ENCODE measurements at places on chromosomes 2 and 18.

GRCh38 chr18:45165871-45166270 is 449.4 kb upstream of the SLC14A2 start:
- no peak for DNase-seq

GRCh38 chr18:57784034-57784800 is 18.9 kb downstream of the ATP8B1 start:
- no peak for DNase-seq

GRCh38 chr2:102251042-102251848 is 60.1 kb upstream of the IL1RL1 start:
- DNase-seq = no peak

DNA sequence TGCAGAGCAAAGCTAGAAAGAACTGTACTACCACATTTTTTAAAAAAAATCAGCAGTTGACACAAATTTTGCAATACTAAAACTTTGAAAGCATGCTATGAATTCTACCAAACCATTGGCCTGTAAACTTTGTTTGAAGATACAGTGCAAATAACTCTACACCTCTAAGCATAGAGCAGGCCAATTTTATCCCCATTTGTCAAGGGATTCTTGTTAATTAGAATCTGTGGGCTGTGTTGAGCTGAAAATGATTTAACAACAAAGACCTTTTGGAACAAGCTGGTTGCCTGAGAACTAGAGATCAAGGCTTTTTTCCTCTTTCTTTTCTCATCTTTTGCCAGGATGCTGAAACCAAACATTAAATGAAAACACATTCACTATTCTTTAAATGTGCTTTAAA is 886.0 kb upstream of the CDH2 start:
- DNase-seq = no peak

DNA sequence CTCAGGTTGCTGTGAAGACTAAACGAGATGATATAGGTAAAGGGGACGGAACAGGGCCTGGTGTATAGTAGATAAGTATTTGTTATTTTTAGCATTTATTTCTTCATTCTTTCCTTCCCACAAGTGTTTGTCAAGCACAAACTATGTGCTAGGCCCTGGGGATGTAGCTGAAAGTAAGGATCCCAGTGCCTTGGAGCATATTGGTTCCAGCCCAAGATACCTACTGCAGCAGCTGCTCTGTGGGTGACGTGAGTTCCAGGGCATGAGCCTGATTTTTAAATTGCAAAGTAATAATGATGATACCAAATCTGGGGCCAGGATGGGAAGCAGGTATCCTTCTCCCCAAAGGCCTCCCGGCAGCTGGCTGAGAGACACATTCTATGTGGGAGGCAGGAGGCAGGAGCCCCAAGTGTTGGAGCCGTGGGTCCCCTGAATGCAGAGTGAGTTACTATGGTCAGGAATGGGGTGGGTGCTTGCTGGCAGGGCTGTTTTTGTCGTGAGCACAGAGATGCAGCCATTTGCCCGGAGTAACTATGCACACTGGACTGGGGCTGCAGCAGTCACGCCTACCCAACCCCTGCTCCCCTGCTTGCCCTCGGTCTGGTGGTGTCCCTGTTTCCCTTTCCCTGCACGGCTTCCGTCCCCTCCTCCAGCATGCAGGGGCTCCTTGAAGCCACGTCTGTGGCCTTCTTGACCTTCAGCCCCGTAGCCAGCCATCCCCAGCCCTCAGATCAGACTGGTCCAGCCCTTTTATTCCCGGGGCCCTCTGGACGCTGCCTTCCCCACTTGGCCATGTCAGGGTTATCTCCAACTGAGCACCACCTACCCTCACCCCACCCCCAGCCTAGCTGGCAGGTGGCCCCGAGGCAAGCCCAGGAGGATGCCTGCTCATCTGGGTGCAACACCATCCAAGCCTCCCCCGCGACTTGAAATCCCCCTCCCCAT is 52.4 kb downstream of the INHBB start:
- DNase-seq = no peak

- no peak for DNase-seq
These were observed 11.1 kb downstream of the CAVIN2 start for GRCh38 chr2:191835539-191836350.

- no peak for DNase-seq
These were observed 246.0 kb upstream of the CXCR4 start for GRCh38 chr2:136363900-136364299.

- no peak for DNase-seq
These were observed 1508.0 kb upstream of the NXPH2 start for GRCh38 chr2:140288213-140288612.

DNA sequence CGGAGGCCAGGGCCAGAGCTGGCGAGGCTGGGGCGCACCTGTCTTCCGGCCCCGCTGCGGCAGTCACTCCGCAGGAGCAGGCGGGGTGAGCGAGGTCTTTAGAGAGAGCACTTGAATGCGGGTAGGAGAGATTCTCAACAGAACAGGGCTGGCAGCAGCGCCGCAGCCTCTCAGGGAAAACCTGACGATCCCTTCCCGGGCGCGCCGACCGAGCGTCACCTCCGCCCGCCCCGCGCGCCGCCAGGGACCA is 526 bp downstream of the PRKRA start:
- no peak for DNase-seq

GRCh38 chr2:60071490-60071831 is 482.0 kb downstream of the BCL11A start:
- DNase-seq = no peak

- DNase-seq = no peak
These were observed 944.9 kb upstream of the ZEB2 start for GRCh38 chr2:145464866-145465265.

DNA sequence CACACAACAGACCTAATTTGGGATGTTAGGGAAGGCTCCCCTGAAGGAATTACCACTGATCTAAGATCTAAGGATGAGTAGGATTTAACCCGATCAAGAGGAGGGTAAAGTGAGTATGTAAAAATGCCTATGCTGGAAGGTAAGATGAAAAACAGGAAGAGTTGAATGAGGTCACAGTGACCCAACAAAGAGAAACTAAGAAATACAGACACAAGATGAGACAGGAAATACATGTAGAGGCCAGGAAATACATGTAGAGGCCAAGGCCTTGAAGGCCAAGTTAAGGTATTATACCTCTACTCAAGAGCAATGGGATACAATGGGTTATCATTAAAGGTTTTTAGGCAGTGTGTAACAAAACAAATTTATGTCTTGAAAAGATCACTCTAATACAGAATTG is 131.6 kb upstream of the TANK start:
- no peak for DNase-seq

- no peak for DNase-seq
These were observed 24.9 kb downstream of the MPP4 start for GRCh38 chr2:201673546-201673945.

DNA sequence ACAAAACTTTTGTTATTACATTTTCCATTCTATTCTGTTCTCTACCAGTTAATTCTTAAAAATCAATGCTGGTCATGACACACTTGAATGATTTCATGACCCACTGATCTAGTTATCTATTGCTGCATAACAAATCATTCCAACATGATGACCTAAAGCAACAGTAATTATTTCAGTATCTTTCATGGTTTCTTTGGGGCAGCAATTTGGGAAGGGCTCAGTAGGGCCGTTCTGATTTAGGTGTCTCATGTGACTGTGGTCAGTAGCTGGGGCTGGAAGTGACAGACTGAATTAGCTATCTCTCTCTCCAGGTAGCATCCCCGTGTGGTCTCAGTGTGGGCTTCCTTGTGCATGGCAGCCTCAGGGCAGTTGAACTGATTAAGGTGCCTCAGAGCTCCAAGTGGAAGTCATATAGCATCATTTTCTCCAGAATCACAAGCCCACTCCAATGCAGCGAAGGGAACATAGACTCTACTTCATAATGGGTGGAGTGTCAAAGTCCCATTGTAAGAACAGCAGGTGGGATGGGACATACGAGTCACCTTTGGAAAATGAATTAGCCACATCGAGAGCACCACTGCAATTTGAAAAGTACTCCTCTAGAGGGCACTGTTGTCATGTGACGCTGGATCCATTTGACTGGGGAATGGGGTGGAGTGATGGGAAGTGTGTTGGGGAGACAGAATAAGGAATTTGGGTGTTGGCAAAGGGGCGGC is 39.1 kb upstream of the FAM136A start:
- DNase-seq = peak; percentile 3

GRCh38 chr2:45678791-45679348 is 27.4 kb downstream of the PRKCE start:
- no peak for DNase-seq

DNA sequence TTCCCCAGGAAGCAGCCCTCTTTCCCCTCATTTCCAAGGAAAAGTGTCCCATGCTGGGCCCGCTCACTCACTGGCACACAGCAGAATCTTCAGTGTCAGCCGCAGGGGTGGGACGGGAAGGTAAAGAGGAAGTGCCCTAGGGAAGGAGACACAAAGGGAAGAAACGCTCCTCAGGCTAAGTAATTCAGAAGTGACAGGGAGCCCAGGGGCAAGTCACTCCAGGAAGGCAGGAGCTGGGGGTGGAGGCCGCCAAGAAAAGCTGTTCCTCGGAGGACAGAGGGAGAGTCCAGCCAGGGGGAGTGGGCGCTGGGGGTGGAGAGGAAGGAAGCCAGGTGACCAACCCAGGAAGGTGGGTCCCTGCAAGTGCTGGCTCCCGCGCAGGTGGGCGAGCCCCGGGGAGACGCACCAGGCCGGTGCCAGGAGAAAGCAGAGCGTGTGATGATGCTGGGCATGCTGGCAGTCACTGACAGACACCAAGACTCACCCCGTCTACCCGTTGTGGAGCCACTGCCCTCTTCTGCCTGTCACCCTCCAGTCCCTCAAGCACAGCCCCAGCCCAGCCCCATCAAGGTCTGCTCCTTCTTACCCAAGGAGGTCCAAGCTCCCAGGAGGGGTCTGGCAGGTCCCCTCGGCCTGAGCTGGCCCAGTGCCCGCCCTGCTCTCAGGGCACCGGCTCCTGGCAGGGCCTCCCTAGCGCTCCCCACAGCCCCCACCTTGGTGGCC is 21.7 kb downstream of the HDAC4 start:
- DNase-seq = no peak

DNA sequence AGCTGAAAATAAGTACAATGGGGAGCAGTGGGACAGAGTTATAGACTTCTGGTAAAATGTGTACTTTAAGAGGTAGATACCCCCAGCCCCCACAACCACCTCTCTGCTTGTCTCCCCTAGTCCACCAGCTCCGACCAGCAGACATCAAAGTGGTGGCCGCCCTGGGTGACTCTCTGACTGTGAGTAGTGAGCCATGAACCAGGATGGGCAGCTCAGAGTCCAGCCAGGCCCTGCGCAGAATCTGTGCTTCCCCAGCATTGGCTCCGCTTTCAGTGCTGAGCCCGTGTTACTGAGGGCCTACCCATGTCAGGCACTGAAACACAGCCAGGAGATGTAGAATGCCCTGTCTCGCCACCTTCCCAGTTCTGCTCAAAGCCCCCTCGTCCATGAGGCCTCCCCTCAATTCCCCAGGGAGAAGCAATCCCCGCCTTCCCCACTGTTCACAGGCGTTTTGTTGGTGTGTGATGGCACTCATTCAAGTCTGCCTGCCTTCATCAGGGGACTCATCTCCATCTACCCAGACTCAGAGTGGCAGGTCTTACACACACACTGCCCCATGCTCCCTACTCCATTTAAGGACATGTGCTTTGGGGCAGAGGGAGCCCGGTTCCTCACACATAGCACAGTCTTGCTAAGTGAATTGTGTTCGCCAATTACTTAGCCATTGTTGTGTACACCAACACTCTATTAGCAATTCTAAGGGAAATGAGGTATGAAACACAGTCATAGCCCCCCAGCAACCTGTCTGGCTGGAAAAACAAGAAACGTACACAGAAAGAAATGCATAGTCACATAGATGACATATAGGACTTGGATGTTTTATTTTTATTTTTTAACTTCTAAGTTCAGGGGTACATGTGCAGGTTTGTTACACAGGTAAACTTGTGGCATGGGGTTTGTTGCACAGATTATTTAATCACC is 122.6 kb downstream of the PLB1 start:
- DNase-seq = no peak

- no peak for DNase-seq
These were observed 4.5 kb upstream of the TOGARAM2 start for GRCh38 chr2:28976584-28976983.

- DNase-seq = no peak
These were observed 96.1 kb downstream of the ITGA4 start for GRCh38 chr2:181553244-181553643.

DNA sequence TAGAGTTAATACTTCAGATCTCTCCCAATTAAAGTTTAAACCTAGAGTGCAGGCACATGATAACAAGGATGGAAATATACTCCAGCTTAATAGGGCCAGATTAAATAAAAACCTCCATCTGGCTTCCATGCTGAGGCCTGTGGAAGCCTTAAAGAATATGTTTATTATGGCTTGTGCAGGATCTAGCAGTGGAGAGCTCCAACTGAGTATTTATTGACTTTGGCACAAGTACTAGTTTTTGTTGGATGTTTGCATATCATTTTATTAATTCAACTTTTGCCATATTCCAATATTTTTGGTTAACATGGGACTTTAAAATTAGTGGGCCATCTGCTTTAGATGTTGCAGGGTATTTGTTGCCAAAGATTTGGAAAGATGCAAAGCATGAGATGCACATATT is 860.4 kb upstream of the SOX11 start:
- no peak for DNase-seq

GRCh38 chr2:191870744-191871143 is 23.9 kb upstream of the CAVIN2 start:
- DNase-seq = no peak

GRCh38 chr18:22639561-22639960 is 221.8 kb upstream of the CTAGE1 start:
- no peak for DNase-seq

- DNase-seq = no peak
These were observed 595 bp upstream of the HDHD2 start for GRCh38 chr18:47150824-47151366.

GRCh38 chr18:49639643-49640391 is 78.0 kb downstream of the LIPG start:
- DNase-seq = no peak

GRCh38 chr2:40282428-40282827 is 169.5 kb downstream of the SLC8A1 start:
- no peak for DNase-seq

- no peak for DNase-seq
These were observed 223.4 kb upstream of the RND3 start for GRCh38 chr2:150710916-150711315.

- no peak for DNase-seq
These were observed 107.1 kb downstream of the GLI2 start for GRCh38 chr2:120842456-120843439.

- no peak for DNase-seq
These were observed 463.6 kb upstream of the CRIM1 start for GRCh38 chr2:35891936-35892335.

DNA sequence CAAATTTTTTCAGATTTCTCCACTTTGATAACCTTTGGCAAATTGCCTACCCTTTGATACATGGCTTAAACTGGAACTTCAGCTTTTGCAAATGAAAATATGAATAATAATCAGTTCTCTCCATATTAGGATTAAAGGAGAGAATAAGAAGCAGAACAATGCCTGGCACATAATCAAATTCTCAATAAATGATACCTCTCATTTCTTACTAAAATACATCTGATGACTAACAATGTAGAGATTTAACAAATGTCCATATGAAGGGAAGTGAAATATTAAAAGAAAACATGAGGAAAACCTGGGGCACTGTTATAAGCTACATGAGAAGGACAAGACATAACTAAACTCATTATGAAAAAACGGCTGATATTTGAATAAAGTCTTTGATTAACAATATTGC is 1103.6 kb downstream of the LRP1B start:
- no peak for DNase-seq

- no peak for DNase-seq
These were observed 513.5 kb downstream of the CMPK2 start for GRCh38 chr2:6352247-6352646.
